ENCODE measurements at places on chromosomes 12 and 14. TPM values are rescaled to one million over a fixed set of nuclear protein-coding genes. Genes with fewer than 3 reads are reported as not detected.

CFAP54 gene
- total RNA-seq: 36.6 TPM

DHRS2 gene
- total RNA-seq: not detected

SYCP3 gene
- total RNA-seq: not detected

C1S gene
- 234 TPM for total RNA-seq

FAM181A gene
- total RNA-seq: not detected

OR10G3 gene
- total RNA-seq: not detected

RPS26 gene
- 113 TPM for total RNA-seq

GPR162 gene
- total RNA-seq: 1.8 TPM

OR6C75 gene
- not detected for total RNA-seq

ERP27 gene
- total RNA-seq: not detected

GLI1 gene
- 0.45 TPM for total RNA-seq

GLIPR1L1 gene
- not detected for total RNA-seq

PACS2 gene
- 209 TPM for total RNA-seq

RAB2B gene
- total RNA-seq: 36.6 TPM

SDS gene
- total RNA-seq: 1.2 TPM

ESRRB gene
- 2.6 TPM for total RNA-seq

IRAK4 gene
- total RNA-seq: 13.9 TPM

CYP46A1 gene
- total RNA-seq: 2.9 TPM

LMNTD1 gene
- total RNA-seq: not detected

TAS2R19 gene
- not detected for total RNA-seq

GPRC5A gene
- total RNA-seq: 7.0 TPM

RPL10L gene
- total RNA-seq: not detected

AVPR1A gene
- 2.9 TPM for total RNA-seq

LYZ gene
- 2,662 TPM for total RNA-seq

WNT1 gene
- total RNA-seq: not detected

ATP23 gene
- 4.5 TPM for total RNA-seq

SOAT2 gene
- not detected for total RNA-seq

EDDM3A gene
- total RNA-seq: not detected
